ENCODE measurements at places on chromosomes 7 and 10. TPM values are rescaled to one million over a fixed set of nuclear protein-coding genes. Genes with fewer than 3 reads are reported as not detected.
A peak's percentile ranks its signal among the peaks of the same experiment; 100 is the strongest.

DNA sequence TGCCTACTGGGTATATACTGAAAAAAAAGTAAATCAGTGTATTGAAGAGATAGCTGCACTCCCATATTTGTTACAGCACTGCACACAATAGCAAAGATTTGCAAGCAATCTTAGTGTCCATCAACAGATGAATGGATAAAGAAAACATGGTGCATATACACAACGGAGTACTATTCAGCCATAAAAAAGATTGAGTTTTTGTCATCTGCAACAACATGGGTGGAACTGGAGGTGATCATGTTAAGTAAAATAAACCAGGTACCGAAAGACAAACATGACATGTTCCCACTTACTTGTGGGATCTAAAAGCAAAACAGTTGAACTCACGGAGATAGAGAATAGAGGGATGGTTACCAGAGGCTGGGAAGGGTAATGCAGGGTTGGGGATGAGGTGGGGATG is 34.2 kb upstream of the FAM171A1 start:
- DNase-seq: no peak

Gene SEC61G
- total RNA-seq: 103 TPM

DNA sequence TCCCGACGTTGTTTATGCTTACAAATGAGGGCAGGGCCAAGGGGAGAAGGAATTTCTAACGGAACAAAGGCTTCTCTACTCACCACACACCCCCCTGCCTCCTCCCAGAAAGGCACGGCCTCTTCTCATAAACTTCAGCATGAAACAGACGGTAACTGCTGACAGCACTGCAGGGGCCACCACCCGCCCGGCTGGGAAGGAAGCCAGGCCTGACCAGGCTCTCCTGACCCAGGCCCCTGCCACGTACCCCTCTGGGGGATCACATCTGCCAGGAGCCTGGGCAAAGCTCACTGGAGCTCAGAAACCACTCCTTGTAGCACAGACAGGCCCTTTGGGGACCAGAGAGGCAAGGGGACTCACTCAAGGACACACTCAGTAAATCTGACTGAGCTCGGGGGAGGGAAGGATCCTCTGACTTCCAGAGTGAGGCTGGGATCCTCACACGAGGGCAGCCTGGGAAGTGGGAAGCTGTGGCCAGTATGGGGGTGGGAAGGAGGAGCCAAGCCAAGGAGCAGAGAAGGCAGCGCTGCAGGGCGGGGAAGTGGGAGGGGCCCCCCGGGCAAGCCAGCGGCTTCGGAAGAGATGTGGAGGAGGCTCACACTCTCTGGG is 46.1 kb downstream of the ZCCHC24 start:
- DNase-seq: peak; percentile 91

DNA sequence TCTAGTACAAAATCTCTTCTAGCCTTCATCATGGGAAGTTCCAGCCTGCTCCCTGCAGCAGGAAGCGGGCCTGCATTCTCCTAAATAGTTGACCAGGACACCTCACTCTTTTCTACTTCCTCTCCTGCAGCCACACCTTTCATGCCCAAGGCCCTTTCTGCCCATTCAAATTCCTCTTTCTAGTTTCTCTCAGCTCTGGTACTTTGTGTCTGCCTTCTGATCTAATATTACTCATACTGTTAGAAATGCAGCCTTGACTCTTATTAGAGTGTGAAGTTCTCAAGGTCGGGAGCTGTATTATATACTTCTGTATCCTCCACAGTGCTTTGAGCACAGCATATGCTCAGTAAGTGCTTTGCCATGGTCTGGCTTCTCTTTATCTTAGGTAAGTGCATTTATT is 103.1 kb downstream of the PRKCQ start:
- no peak for DNase-seq

GRCh38 chr7:105454921-105455320 is 66.2 kb upstream of the SRPK2 start:
- no peak for DNase-seq

Gene C10orf53
- not detected for total RNA-seq

DNA sequence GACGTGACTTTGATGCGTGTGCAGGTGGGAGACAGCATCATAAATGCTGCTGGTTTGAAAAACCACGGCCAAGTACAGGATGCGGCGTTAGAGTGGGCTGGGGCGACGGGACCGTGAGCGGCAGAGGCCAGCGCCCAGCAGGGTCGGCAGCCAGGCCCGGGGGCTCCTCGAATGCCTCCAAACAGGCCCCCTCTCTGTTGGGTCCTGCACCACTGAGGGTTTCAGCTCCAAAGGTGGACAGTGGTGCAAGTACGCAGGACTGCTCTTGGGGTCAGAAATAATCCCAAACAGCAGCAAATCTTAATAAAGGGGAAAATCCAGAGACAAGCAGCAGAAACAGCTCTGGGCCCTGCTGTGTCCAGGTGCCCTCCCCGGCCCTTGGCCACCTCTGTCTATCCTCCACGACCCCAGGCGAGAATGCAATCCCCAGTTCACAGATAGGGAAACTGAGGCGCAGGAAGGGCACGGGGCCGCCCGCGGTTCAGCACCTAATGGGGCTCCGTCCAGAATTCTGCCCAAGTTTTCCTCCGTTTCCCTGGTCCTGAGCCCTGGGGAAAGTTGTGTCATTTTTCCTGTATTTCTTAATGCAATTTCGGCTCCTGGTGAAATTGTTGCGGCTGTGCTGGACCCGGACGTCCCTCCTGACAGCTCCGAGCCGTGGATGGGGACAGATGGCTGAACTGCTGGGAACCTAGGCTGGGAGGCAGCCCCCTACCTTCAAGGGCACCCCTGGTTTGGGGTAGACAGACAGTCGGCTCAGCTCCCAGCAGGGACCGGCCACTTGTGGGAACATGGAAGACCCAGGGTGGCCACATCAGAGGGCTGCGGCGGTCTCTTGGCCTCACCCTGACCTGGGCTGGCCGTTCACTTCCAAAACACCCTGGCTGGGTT is 97.4 kb downstream of the FOXL3 start:
- peak; percentile 5 for DNase-seq

DNA sequence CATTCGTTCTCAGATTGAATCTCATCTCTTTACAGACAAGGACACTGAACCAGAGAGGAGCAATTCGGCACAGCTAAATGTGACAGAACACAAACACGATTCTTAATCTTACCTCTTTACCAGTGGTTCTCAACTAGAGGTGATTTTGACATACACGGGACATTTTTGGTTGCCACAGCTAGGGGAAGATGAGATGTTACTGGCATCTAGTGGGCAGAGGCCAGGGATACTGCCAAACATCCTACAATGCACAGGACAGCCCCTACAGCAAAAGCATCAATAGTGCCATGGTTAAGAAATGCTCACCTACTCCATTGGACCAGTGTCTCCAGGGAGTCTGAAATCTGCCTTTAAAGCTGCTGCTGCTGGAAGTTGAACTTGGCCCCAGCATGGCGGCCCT is 27.3 kb downstream of the PDE1C start:
- DNase-seq: no peak

Data from left ventricle myocardium inferior (tissue), 1 donor.